ENCODE measurements at places on chromosomes 3 and 15. TPM values are rescaled to one million over a fixed set of nuclear protein-coding genes. Genes with fewer than 3 reads are reported as not detected.
A peak's percentile ranks its signal among the peaks of the same experiment; 100 is the strongest.

GRCh38 chr3:10462641-10463532 is 42.5 kb downstream of the ATP2B2 start:
- no peak for DNase-seq
- no peaks in the 10 kb centered on the region for H3K4me1 ChIP-seq
- H3K27me3 ChIP-seq = no peaks in the 10 kb centered on the region
- H3K27ac ChIP-seq = no peak overlapping the region

DNA sequence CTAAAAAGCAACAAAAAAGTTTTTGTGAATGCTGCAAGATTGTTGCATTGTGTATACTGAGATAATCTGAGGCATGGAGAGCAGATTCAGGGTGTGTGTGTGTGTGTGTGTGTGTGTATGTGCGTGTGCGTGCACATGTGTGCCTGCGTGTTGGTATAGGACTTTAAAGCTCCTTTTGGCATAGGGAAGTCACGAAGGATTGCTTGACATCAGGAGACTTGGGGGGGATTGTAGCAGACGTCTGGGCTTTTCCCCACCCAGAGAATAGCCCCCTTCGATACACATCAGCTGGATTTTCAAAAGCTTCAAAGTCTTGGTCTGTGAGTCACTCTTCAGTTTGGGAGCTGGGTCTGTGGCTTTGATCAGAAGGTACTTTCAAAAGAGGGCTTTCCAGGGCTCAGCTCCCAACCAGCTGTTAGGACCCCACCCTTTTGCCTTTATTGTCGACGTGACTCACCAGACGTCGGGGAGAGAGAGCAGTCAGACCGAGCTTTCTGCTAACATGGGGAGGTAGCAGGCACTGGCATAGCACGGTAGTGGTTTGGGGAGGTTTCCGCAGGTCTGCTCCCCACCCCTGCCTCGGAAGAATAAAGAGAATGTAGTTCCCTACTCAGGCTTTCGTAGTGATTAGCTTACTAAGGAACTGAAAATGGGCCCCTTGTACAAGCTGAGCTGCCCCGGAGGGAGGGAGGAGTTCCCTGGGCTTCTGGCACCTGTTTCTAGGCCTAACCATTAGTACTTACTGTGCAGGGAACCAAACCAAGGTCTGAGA is 4.7 kb downstream of the BHLHE40 start:
- H3K27me3 ChIP-seq = no peaks in the 10 kb centered on the region
- peak overlapping the region; percentile 98 for H3K27ac ChIP-seq
- H3K4me3 ChIP-seq = no peak overlapping the region
- no peak for DNase-seq
- no peaks in the 10 kb centered on the region for H3K36me3 ChIP-seq

- DNase-seq = no peak
- no peaks in the 10 kb centered on the region for H3K4me1 ChIP-seq
- H3K27ac ChIP-seq = no peak overlapping the region
- H3K27me3 ChIP-seq = no peaks in the 10 kb centered on the region
- H3K4me3 ChIP-seq = no peak overlapping the region
Measured at GRCh38 chr3:188133646-188134045, 20.3 kb upstream of the LPP start.

Gene PYDC2
- total RNA-seq = not detected

Gene RHOV
- total RNA-seq = 5.9 TPM

Gene LSAMP
- total RNA-seq = 38.0 TPM

Gene STAC
- total RNA-seq = 10.6 TPM
